ENCODE measurements at places on chromosomes 6 and 20.
A peak's percentile ranks its signal among the peaks of the same experiment; 100 is the strongest.

- no peak for DNase-seq
These were observed 76.0 kb downstream of the LCA5 start for GRCh38 chr6:79461205-79461604.

DNA sequence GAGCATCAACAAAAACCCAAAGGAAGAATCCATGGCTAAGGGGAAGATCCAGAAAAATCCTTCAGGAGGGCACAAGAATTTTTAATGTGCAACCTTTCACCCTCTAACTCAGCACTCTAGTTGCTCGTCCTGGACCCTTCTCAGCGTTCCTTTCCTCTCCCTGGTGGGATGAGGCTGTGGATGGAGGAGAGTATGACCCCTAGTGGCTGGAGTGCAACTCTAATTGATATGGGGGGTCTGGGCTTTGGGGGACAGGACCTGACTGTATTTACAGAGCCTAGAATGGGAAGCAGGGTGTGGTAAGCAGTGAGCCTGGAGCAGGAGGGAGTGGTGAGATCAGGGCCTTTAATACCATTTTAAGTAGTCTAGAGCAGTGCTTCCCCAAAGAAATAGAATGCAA is 83.9 kb upstream of the CEP85L start:
- DNase-seq: peak; percentile 47

GRCh38 chr6:163720460-163721235 is 306.1 kb downstream of the QKI start:
- no peak for DNase-seq

DNA sequence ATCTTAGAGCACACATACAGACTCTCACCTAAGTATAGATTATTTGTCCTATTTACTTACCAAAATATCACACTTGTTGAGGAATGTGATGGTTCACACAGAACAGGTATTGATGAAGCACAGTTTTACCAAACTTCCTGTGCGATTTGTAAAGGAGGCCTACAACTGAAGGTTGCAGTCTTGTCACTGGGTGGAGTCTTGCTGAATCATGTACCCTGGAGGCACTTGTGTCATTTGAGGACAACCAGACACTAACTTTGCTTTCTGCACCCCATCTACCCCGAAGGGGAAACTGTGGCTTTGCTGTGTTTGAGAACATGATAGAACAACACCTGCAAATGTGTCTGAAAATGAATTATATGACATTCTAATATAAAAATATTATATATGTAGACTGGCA is 32.4 kb upstream of the HINT3 start:
- no peak for DNase-seq

DNA sequence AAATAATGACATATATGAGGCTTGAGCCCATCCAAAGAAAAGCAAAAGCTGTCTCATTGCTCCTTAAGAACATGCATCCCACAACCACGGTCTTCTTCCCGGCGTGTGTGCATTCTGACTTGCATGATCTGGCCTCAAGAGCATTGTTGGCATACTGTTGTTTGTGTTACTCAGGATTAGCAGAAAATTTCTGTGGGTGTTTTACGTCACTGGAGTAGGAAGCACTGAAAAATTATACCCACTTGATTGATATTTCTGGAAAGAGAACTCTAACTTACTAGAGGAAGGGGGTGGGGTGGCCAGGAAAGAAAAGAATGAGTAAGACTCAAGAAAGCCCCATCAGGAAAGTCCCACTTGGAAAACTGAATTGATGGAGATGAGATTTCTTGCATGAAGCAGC is 326.2 kb upstream of the PRDM1 start:
- DNase-seq: no peak

GRCh38 chr6:84422380-84422968 is 195.0 kb upstream of the CEP162 start:
- peak; percentile 79 for DNase-seq

DNA sequence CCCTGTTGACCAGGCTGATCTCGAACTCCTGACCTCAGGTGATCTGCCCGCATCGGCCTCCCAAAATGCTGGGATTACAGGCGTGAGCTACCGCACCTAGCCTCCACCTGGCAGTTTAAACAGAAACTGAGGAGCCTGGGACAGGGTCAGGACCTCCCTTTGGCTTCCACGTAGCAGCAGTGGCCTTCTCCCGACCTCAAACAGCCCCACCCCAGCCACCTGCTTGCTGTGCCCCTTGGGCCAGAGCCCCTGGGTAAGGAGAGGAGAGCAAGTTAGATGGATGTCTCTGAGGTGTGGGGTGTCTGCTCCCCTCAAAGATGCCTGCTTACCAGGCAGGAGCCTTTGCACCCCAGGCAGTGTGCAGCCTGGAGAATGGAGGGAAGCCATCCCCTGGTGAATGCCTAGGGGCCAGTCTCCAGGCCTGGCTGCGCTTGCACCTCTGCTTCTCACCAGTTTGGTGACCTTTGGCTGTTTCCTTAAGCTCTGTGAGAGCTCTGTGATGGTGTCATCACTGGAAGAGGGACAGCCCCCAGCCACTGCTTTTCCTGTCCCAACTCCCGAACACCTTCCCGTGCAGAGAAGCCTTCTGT is 42.1 kb upstream of the MDFI start:
- DNase-seq: no peak

- DNase-seq: no peak
These were observed 209.3 kb downstream of the ALDH8A1 start for GRCh38 chr6:134740473-134741199.

DNA sequence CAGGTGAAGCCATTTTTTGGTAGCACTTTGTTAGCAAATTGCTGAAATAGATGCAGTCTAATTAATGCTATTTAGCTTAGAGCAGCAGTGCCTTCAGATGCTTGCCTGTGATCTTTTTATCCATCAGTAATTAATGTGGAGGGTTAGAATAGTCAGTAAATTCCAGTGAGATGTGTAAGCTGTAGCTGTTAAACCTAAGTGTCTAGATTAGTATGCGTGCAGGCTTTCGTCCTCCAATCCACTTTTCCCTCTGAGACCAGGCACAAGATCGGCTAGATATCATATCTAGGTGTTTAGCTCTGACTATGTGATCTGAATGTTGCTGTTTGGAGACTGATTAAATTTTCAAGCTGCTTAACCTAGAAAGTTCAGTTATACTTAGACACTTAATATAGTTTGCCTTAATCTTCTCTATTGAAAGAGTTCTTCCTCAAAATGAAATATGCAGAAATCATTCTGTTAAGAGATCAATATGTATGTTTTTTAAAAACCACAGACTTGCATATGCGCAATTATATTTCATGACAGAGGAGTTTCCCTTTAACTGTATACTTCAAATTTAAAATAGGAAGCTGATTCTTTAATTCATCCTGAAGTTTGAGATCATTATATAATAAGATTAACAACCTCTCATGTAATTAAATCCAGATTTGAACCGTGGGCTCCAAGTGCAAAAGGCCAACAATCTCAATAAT is 41.2 kb downstream of the XRN2 start:
- DNase-seq: no peak

DNA sequence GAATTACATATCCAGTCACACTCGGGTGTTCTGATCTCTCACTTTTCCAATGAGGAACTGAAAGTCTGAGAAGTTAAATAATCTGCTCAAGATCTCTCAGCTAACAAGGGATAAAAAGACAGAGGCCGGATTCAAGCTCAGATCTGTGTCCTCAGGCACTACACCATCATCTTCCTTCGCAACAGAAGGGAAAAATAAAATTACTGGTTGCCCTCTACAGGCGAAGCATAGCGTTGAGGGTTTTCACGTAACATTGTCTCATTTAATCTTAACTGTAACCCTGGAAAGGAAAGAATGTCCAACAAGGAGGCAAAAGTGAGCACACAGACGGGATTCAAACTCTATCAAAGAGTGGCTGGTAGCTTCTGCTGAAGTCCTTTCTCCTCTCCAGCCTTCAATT is 67.8 kb upstream of the ANKEF1 start:
- DNase-seq: peak; percentile 69

Measured in Karpas-422 (cell line).